Activated CD4-positive, CD25-positive, alpha-beta regulatory T cell (primary cell): ENCODE measurements at places on chromosomes 1 and 21.

DNA sequence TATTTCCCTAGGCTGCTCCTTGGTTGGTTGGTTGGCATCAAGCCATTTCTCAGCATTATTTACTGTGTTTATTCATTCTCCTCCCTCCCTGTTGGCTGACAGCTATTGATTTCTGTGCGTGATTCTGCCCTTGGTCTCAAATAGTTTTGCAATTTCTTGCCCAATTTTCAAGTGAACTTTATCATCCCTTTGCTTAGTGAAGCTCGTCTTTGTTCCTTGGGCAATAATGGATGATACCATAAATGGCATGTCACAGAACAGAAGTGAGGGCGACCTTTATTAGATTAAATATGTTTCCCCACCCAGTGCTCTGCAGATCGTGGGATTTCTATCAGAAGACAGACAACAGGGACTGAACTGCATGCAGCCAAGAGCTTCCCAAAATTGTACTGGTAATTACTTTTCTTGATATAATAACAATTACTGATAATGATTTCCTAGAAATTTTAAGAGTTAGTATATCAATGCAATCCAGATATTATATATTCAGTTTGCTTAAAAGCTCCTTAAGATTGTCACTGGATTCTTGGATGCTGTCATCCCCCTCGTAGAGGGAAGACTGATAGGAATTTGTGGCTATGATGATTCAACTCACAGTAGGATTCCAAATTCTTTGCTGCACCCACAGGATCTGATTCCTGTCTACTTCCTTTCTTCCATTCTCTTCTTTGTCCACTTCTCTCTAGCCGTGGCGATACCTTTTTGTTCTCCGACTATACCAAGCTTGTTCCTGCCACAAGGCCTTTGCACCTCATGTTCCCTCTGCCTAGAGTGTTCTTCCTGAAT is 122.1 kb upstream of the KAZN start:
- DNase-seq = no peak

DNA sequence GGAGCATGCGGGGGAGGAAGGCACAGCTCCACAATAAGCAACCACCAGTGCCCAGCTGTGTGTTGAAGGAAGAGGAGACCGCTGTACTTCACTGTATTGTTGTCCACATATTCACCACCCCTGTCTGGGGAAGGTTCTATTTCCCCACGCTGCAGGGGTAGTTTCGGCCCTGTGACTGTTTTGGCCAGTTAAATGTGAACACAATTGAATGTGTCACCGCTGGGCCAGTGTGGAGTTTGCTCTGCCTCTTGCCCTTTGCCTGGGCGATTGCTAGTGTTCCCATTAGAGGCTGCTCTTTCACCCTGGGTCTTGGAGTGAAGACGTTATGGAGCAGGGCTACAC is 32.6 kb downstream of the UBE4B start:
- no peak for DNase-seq

DNA sequence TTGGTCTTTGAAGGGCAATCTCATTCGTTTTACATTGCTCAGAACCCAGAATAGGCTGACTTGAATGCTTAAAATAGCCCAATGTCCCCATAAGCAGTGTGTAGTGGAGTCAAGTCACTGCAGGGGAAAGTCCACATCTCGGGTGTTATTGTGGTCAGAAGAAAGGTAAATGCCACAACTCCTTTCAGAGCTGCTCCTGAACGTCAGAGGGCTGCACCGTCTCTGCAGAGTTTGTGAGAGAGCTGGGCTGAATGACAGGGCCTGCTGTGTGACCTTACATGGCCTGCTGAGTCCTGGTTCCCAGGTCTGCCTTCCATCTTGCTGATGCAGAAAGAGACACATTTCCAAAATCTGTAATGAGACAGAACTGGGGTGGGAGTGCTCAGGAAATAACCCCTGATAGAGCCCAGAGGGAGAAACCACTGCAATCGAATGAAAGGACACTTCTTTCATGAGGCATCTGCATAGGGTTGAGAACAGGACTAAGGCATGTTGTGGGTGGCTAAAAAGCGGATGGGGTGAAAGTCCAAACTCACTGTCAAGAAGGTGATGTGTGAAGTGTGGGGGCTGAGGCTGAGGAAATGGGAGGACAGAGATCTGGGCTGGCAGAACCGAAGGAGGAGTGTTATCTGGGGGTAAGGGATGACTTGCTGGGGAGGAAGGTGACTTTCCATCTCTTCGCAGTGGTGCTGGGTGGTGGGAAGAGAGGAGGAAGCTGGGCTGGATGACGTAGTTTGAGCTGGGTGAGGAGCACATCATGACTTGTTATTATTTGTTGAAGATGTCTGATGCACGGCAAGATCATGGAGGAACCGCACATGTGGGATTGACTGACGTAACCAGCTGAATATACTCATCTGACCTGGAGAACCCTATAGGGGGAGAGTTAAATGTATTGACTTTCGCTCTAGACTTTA is 33.7 kb downstream of the XCL2 start:
- no peak for DNase-seq

- no peak for DNase-seq
These were observed 11.7 kb downstream of the STUM start for GRCh38 chr1:226560243-226560642.

DNA sequence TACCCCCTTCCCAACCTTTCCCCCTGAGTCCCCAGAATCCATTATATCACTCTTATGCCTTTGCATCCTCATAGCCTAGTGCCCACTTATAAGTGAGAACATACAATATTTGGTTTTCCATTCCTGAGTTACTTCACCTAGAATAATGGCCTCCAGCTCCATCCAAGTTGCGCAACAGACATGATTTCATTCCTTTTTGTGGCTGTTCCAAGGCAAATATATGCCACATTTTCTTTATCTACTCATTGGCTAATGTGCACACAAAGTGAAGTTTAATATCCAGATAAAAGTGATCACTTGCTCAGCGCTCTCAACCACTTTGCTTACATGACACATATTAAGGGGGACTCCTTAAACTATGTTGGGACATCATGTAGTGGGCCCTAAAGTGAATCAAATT is 72.4 kb upstream of the TIAM1 start:
- no peak for DNase-seq

DNA sequence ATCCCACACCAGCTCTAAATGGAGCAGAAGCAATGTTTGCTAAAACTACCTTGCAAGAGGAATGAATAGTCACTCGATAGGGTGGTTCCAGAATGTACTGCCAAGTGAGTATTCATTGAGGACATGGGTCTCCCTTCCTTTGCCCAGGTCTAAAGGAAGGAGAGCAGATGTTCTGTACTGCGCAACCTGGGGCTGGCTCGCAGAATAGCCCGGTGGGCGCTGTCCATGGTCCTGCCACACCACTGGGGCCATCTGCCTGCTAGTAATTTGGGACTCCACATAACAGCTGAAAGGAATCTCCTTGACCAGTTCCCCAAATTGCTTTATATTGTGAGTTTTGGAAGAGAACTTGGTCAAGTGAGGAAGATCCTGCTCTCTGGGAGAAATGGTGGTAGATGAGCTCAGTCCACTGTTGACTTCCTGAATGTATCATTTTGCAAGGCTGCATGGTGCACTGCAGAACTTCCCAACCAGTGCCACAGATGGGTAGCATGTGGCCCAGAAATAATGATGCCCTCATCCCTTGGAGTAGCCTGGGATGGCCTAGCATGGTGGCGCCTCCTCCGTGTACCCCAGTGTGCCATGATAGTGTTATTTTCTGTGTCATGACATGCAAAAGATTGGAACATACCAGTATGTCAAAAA is 5.7 kb downstream of the SLC6A17 start:
- DNase-seq = no peak

DNA sequence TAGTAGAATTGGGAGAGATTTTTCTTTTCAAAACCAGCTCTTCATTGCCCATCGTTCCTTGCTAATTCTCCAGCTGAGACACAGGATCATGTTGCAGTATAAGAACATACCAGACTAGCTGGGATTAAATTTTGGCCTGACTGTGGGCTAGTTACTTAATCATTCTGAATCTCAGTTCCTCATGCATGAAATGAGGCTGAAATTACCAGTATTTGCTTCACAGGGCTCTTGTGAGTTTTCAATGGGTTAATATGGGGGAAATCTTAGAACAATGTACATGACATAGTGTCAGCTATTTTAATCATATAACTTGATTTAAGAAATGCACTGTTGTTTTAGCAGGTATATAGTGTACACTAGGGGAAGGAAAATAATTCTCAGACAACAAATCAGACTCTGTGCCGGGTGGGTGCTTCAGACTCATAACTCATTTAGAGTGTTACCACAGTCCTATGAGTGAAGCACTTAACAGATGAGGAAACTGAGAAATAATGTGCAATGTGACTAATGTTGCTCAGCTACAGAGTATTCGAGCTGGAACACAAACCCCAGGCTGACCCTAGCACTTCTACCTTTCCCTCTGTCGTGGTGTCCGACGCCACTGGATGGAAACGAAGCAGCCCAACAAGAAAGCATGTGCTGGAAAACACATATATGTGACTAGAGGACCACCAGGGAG is 137.6 kb upstream of the SGIP1 start:
- DNase-seq = no peak

DNA sequence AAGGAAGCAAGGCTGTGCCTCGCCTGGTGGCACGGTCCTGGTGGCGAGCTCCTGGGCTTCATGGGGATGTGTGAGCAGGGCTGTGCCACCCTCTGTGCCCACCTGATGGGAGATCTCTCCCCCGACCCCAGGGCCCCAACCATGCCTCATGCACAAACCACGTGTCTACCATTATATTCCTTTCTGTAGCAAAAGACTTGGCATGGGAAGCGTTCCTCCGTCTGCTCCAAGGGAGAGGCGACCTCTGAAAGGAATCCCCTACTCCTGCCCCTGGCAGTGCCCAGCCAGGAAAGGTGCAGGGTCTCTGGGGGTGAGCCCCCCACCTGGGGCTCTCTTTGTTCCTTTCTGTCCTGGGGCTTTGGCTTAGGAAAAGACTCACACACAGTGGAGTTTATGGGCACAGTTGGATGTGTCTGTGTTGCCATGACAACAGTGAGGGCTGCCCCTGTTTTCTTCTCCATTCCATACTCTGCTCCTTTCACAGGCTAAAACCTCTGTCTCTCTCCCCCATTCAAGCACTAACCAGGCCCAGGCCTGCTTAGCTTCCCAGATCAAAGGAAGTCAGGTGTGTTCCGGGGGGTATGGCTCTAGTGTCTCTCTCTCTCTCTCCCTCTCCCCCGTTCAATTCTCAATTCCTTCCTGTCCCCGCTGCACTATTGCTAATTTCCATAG is 21.4 kb upstream of the LRRN2 start:
- no peak for DNase-seq
